Body of pancreas (tissue), 4 donors: ENCODE measurements at places on chromosomes 12 and 14. TPM values are rescaled to one million over a fixed set of nuclear protein-coding genes. Genes with fewer than 3 reads are reported as not detected.

GDF3 gene
- not detected for total RNA-seq

GRCh38 chr12:128040971-128041370, 226.0 kb upstream of the TMEM132C start:
- DNase-seq: no peak

DNA sequence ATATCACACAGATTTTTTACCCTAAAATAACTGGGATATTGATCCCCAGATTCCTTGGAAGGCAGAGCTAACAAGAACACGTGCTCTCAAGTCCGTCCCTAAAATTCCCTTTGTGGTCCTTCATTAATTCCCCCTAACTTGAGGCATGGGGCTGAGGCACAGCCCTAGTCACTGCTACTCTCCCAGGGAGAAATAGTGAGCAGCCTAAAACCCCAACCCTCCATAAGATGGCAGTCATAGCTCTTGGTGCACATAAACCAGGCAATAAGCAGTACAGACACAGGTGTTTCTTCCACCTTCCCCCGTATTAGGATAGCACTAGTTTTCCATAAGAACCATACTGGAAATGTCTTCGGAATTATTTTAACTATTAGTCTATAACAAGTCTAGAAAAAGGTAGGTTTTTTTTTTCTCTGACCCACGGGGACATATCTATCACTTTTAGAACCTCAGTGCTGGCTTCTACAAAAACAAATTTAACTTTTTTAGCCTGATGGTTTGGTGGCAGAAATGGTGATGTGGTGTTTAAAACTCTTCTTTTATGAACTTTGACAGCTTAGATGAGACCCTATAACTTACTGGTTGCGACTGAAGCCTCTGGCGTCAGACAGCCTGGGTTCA, 3.1 kb upstream of the ARHGEF40 start:
- no peak for DNase-seq

TAS2R7 gene
- not detected for total RNA-seq

GRCh38 chr14:38012056-38012455, 195.6 kb upstream of the SSTR1 start:
- no peak for DNase-seq

- DNase-seq: no peak
These were observed 4.0 kb downstream of the RMST start for GRCh38 chr12:97466621-97467020.

ERP27 gene
- total RNA-seq: 131 TPM

DNA sequence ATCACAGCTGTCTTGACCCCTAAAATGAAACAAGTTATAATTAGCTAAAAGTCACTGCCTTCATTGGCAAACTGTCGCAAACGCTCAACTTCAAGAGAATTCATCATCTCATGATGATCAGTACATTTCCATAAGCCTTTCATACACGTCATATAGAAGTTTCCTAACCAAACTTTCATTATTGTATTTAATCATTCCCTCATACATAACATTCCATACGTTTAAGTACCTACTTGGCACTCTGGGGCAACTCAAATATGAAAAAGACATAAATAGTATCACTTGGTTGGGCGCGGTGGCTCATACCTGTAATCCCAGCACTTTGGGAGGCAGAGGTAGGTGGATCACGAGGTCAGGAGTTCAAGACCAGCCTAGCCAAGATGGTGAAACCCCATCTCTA, 12.4 kb upstream of the PPP2R5E start:
- no peak for DNase-seq

SVOP gene
- not detected for total RNA-seq

ZNF268 gene
- total RNA-seq: 8.3 TPM
